ENCODE measurements at places on chromosomes 12 and 14.

- DNase-seq = no peak
Observed at GRCh38 chr12:30963709-30964564, 37.4 kb downstream of the TSPAN11 start.

GRCh38 chr14:41718477-41719166 lies 111.9 kb downstream of the LRFN5 start:
- no peak for DNase-seq

DNA sequence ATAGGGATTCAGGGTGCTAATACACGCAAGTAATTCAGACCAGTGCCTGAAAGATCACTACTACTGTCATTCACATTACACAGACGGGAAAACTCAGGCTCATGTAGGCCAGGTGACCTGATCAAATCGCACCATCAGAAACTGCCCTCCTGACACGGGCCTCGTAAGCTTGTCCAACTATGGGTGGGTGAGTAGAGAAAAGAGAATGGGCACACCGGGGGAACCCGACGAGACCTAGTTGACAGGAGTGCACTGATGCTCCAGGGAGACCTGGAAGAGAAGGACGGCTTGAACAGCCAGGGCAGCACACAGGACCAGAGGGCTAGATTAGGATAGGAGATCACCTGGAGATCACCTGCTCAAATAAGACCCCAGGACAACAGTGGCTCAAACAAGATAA lies 166.9 kb upstream of the DIO3 start:
- DNase-seq = no peak

DNA sequence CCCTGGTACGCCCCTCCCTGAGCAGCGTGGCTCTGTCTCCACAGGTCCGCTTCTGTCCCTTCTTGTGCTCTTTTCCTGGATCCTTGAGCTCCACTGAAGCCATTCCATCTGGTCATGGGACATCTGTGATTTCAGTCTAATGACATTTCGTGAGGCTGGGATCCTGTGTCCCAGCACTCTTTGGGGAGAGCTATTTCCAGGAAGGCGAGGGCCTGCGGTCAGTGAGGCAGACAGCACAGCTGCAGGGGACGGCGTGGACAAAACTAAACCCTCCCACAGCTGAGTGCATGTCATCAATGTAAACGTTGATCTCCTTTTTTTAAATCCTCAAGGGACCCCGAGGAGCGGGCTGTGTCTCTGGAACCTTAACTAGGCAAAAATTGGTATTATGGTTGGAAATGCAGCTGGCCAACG lies 127.7 kb downstream of the DACT1 start:
- DNase-seq = no peak

DNA sequence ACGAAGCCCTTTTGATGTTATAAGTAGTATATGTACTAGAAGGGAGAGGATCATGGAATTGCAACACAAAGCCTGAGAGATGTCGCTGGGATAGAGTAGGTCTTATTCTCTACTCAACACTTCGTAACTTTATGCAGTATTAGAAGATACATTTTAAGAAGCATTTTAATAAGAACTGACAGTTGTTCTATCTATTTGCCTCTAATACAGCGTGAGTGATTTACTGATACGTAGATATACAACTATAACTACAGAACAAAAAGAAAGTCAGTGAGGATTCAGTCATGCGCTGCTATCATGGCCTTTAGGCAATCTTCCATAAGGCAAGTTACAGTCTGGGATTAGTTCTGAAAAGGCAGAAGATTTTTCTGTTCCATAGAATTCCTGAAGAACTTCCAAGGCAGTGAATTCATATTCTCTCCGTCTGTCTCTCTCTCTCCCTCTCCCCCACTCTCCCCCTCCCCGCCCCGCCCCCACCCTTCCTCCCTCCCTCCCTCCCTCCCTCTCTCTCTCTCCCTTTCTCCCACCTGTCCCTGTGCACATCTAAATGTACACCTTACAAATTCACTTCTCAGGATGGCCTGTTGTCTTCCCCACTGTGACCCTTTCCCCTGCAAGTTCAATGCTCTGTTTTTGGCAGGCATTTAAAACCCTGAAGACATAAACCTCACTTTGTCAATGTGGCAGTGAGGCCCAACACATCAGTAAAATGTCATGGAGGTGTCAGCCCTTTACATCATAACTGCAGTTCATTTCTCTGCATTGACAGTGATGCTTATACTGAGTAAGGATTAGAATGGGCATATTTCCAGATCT lies 470.6 kb downstream of the EGLN3 start:
- DNase-seq = no peak

DNA sequence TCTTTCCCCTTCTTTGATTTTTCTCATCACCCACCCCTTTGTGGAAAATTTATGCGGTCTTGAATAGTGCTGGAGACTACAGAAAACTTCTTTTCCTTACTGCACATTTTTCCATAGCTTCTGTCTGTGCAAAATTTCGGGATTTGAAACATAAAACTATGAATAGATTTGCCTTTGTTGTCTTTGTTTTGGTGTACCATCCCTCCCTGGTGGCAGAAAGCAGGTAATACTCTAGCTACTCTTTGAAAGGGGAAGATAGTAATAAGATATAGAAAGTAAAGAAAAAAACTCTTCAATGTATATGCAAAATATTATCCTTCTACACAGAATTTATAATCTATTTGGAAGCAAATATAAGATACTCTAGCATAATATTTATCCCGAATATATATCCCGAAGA lies 79.1 kb upstream of the LMO3 start:
- DNase-seq = no peak

DNA sequence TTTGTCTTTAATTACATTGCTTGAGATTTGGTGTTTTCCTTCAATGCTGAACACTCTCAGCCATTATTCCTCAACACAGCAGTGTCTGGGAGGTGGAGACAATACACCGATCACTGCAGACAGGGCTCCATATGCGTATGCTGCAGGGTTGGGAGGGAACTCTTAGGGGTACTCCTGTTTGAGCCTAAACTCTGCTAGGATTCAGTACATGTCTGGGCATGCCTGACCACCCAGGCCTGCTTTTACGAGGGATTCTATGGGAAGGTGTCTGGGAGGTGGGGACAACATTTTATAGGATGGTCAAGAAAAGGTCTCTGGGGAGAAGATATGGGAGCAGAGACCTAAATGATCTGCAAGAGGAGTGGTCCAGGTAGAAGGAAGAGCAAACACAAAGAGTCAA lies 34.3 kb downstream of the DHRS2 start:
- no peak for DNase-seq

- DNase-seq = no peak
Observed at GRCh38 chr12:79455286-79455685, 235.5 kb downstream of the PAWR start.

GRCh38 chr14:27672047-27672446 lies 1074.2 kb upstream of the NOVA1 start:
- no peak for DNase-seq

DNA sequence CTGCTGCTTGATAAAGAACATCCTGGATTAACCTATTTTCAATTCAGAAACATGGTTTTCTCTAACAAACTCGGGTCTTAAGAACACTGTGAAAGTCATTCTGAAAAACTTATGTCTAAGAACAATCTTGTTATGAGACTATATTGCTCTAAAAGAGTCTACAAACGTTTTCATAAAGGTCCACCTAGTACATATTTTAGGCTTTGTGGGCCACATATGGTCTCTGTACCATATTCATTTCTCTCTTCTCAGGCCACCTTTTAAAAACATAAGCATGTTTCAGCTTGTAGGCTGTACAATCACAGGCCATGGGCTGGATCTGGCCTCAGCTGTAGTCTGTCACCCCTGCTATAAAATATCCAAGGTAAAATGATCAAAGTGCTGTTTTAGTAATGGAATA lies 39.9 kb downstream of the PPP4R3A start:
- no peak for DNase-seq

DNA sequence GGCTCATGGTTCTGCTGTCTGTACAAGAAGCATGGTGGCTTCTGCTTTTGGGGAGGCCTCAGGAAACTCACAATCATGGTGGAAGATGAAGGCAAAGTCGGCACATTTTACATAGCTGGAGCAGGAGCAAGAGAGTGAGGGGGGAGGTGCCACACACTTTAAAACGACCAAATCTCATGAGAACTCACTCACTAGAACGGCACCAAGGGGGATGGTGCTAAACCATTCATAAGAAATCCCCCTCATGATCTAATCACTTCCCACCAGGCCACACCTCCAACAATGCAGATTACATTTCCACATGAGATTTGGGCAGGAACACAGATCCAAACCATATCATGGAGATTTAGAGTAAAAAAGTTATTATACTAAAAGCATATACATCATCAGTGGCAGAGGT lies 13.6 kb upstream of the LEMD3 start:
- DNase-seq = no peak

DNA sequence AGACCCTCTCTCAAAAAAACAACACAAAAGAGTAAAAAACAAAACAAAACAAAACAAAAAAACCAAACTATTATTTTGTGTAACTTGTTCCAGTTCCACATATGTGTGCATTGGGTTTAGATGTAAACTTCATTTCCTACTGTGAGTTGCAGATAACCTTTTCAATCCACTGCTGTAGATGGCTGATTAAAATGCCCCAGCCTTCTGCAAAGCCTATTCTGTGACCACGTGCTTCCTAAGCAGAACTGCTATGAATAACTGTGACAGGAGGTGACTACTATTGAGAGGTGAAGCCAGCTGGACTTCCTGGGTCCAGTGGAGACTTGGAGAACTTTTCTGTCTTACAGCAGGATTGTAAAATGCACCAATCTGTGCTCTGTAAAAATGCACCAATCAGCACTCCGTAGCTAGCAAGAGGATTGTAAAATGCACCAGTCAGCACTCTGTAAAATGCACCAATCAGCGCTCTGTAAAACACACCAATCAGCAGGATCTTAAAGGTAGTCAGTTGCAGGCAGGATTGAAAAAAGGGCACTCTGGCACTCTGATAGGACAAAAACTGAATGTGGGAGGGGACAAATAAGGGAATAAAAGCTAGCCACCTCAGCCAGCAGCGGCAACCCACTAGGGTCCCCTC lies 10.3 kb upstream of the ELK3 start:
- DNase-seq = no peak

DNA sequence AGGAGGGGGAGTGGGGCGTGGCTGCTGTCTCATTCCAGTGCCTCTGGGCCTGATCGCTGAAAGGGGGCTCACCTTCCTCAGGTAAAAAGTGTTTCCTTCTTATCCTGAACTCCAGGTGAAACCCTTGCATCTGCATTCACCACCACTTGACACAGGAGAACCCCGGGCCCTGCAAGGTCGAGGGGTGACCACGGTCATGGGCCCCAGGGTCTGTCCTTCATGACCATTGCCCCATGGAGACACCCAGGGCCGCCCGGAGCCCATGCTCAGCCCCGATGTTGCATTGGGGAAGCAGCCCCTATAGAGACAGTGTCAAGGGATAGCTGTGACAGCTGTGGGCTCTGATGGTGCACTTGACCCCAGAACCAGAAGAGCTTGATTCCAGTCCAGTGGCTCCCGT lies 34.4 kb upstream of the DYNC1H1 start:
- peak; percentile 62 for DNase-seq

DNA sequence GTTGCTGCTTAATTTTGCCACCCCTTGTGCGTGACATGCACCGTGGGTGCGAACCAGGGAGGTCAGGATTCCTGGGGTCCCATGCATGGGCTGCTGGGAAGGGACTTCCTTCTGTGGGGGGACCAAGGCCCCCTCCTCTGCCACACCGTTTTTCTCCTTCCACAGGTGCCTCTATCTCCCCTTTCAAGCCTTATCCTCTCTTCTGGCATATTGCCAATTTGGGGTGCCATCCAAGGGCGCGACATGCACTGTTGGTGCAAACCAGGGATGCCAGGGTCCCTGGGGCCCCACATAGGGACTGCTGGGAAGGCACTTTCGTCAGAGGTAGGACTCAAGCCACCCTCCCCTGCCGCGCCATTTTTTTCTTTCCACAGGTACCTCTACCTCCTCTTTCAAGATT lies 289.0 kb downstream of the ALG10 start:
- no peak for DNase-seq

DNA sequence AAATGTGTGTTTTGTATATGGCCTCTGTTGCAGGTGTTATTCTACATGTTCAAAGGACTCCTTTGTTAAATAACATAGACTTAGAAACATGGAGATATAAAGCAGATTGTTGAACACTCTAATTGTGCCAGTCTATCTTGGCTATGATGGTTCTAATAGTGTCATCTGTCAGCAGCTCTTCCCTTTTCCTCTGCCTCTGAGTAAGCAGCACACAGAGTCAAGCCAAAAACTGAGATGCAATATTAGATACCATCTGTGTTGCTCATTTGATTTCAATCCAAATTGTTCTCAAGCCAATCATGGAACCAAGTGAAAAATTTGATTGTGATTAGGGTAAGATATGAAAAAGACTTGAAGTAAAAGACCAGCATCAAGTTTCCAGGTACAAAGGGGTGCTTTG lies 871.1 kb upstream of the MGAT4C start:
- no peak for DNase-seq

DNA sequence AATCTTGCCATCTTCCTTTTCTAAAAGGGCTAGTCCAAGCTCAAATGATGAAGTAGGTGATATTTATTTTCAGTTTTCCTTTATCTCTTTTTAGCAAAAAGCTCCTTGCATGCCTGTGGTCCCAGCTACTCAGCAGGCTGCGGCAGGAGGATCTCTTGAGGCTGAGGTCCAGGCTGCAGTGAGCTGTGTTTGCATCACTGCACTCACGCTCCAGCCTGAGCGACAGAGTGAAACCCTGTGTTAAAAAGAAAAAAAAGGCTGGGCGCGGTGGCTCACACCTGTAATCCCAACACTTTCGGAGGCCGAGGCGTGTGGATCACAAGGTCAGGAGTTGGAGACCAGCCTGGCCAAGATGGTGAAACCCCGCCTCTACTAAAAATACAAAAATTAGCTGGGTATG lies 5.0 kb downstream of the TMEM116 start:
- DNase-seq = no peak

GRCh38 chr14:49692193-49692757 lies 645 bp upstream of the KLHDC1 start:
- no peak for DNase-seq

GRCh38 chr12:84421103-84421502 lies 491.5 kb downstream of the SLC6A15 start:
- no peak for DNase-seq

GRCh38 chr12:87253157-87253556 lies 776.0 kb downstream of the C12orf50 start:
- no peak for DNase-seq

DNA sequence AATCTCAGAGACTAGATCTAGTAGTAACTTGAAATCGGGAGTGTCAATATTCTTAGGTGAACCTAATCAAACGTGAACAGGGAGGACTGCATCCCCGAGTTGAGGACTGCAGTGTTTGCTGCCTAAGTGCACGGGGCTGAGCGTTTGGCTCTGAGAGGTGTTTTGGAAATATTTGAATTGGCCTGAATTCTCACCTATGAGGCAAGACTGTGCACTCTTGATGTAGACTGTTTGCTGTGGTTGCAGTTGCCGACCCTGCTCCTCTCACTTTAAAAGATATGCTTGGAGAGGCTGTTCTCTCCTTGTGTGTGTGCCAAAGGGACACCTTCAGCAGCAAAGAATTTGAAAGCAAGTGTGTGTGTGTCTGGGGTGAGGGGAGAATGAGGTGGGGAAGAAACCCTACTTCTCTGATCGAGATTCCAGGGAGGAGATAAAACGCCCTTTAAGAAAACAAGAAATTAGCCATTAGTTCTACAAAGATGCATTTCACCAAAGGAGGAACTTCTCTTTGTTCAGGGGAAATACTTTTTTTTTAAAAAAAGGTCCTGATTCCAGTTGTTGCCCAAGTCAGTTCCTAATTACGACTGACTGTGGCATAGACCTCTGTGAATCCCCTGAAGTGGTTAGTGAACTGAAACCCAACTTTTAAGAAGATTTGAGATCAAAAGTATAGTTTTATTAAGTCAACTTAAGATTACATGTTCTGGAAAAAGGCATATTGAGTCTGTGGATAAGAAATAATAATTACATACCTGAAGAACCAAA lies 106.6 kb downstream of the DYRK2 start:
- no peak for DNase-seq
